A549 treated with ZK216348 at 1 μM for 4 hours (cell line): ENCODE measurements at places on chromosomes 2 and 18. TPM values are rescaled to one million over a fixed set of nuclear protein-coding genes. Genes with fewer than 3 reads are reported as not detected.

The NOL4 gene
- total RNA-seq: not detected in 5 replicates

The POMC gene
- total RNA-seq: not detected in 5 replicates

The SP140L gene
- total RNA-seq: 3.3 to 4.7 TPM (median 3.5 TPM) in 5 replicates

The EVX2 gene
- total RNA-seq: not detected in 5 replicates

The SERPINB12 gene
- not detected in 5 replicates for total RNA-seq

The KCNIP3 gene
- 1.1 to 2.5 TPM (median 2.1 TPM) in 5 replicates for total RNA-seq

The RBKS gene
- 6.9 to 8.1 TPM (median 7.7 TPM) in 5 replicates for total RNA-seq

The ID2 gene
- 76.4 to 134 TPM (median 92.1 TPM) in 5 replicates for total RNA-seq

The RFX8 gene
- not detected in 5 replicates for total RNA-seq

The GNAL gene
- total RNA-seq: 5.3 to 7.7 TPM (median 5.4 TPM) in 5 replicates

The ACMSD gene
- not detected in 5 replicates for total RNA-seq

The ZNF397 gene
- total RNA-seq: 3.2 to 5.9 TPM (median 4.6 TPM) in 5 replicates

The POU3F3 gene
- total RNA-seq: 0.05 to 0.06 TPM in 2 of 5 replicates, not detected in the others
